GM23248 (cell line): ENCODE measurements at places on chromosomes 6 and 20.

- no peak overlapping the region for H3K4me3 ChIP-seq
- peak; percentile 43 for DNase-seq
- no peak overlapping the region for H3K27ac ChIP-seq
- 0 out of 2 replicates have a peak, but pooled peaks cover 3% of the 10 kb centered on the region for H3K36me3 ChIP-seq
- no peaks in the 10 kb centered on the region for H3K27me3 ChIP-seq
These were observed 55.0 kb downstream of the PDE7B start for GRCh38 chr6:135906542-135906941.

DNA sequence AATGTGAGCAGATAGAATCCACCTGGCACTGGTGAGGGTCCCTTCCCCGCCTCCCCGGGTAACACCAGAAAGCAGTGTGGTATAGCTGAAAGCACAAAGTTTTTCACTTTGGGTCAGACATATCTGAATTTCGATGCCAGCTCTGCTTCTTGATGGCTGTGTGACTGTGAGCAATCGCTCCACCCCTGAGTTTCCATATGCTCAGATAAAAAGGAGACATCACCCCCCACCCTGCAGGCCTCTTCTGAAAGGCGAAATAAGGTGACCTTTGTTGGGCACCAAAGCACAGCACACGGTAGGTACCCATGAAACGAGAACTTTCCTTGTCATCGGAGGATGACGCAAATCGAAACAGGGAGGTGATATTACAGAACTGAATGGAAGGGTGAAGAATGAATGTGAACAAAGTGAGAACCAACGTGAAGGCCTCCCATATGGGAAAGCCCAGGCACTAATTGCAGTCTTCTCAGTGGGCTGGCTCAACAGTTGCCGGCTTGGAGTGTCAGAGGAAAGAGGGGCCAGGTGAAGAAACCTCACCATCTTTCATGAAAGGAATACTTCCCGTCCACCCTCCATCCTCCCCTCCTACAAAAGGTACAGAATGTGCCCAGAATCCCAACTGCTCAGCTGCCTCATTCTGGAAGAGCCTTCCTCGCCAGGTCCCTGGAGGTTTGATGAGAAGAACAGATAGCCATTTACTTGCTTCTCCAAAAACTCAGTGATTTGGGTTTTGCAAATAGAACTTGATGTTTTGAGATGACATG, 61.8 kb downstream of the NFATC2 start:
- H3K27ac ChIP-seq, result no peak overlapping the region
- no peak for DNase-seq
- no peaks in the 10 kb centered on the region for H3K4me1 ChIP-seq

DNA sequence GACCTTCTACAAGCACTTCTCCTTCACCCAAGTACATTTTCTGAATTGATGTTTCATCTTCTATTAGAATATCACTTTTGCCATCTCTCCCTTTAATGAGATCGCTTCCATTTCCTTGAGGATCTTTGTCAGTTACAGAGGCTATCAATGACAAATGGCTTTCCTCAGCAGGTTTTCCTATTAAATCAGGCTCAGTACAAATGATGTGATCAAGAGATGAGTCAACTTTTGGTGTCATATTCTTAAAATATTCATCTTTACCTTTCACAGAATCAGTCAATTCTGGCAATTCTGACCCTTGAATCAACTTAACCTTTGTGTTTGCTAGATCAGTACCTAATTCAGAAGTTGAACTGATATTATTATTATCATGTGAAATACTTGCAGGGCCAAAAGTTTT, 37.3 kb downstream of the DST start:
- peaks cover 95% of the 10 kb centered on the region for H3K36me3 ChIP-seq
- no peaks in the 10 kb centered on the region for H3K27me3 ChIP-seq
- H3K4me1 ChIP-seq, result peaks cover 6% of the 10 kb centered on the region; the same call in 1 of the 2 replicates
- no peak overlapping the region for H3K27ac ChIP-seq

- H3K27me3 ChIP-seq, result no peaks in the 10 kb centered on the region
- no peaks in the 10 kb centered on the region for H3K36me3 ChIP-seq
- no peaks in the 10 kb centered on the region for H3K4me1 ChIP-seq
- H3K27ac ChIP-seq, result no peak overlapping the region
These were observed 21.2 kb upstream of the MEP1A start for GRCh38 chr6:46772016-46772415.

- no peaks in the 10 kb centered on the region for H3K4me1 ChIP-seq
- H3K27ac ChIP-seq, result no peak overlapping the region
- peak overlapping the region; percentile 59 for H3K4me3 ChIP-seq
- 0 out of 2 replicates have a peak, but pooled peaks cover 5% of the 10 kb centered on the region for H3K27me3 ChIP-seq
- peak; percentile 75 for DNase-seq
These were observed 12.1 kb downstream of the LGSN start for GRCh38 chr6:63307581-63308246.

DNA sequence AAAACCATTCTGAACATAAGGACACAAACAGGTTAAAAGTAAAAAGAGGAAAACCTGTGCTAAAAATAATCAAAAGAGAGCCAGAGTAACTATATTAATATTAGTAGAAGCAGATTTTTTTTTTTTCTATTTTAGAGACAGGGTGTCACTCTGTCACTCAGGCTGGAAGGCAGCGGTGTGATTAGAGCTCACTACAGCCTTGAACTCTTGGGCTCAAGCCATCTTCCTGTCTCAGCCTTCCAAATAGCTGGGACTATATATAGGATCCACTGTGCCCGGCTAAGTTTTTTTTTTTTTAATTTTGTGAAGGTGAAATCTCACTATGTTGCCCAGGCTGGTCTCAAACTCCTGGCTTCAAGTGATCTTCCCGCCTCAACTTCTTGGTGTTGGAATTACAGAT, 33.4 kb upstream of the PLN start:
- no peaks in the 10 kb centered on the region for H3K4me1 ChIP-seq
- H3K4me3 ChIP-seq, result no peak overlapping the region
- H3K27ac ChIP-seq, result no peak overlapping the region

DNA sequence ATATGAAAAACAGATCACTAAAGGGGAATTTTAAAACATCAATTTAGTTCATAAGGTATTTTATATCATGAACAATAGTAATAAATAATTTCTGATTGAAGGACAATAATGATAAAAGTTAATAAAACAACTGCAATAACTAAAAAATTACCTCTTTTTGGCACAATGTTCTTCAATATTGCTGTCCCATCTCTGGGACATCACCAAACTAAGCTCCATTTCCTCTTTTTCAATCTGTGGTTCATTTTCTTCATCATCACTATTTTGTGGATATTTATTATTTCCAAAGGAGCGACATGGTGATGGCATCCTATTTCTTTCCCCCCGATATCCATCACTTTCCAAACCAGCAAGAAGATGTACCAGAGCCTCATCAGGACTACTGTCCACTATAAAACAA, 103.2 kb downstream of the REV3L start:
- no peak overlapping the region for H3K4me3 ChIP-seq
- peaks cover 75% of the 10 kb centered on the region for H3K36me3 ChIP-seq
- DNase-seq, result no peak
- H3K27ac ChIP-seq, result no peak overlapping the region

GRCh38 chr6:43120944-43121913, 45.1 kb downstream of the PTK7 start:
- peak; percentile 99 for DNase-seq
- H3K4me3 ChIP-seq, result peak overlapping the region; percentile 58

GRCh38 chr20:20019123-20019522, 2.0 kb downstream of the NAA20 start:
- no peak for DNase-seq
- H3K27me3 ChIP-seq, result no peaks in the 10 kb centered on the region
- no peaks in the 10 kb centered on the region for H3K36me3 ChIP-seq
- H3K4me1 ChIP-seq, result peaks cover 20% of the 10 kb centered on the region
- H3K27ac ChIP-seq, result no peak overlapping the region

GRCh38 chr6:72863131-72863530, 241.3 kb downstream of the KCNQ5 start:
- peak overlapping the region; percentile 85; the same call in 1 of the 2 replicates for H3K27ac ChIP-seq
- H3K27me3 ChIP-seq, result no peaks in the 10 kb centered on the region
- no peak overlapping the region for H3K4me3 ChIP-seq

DNA sequence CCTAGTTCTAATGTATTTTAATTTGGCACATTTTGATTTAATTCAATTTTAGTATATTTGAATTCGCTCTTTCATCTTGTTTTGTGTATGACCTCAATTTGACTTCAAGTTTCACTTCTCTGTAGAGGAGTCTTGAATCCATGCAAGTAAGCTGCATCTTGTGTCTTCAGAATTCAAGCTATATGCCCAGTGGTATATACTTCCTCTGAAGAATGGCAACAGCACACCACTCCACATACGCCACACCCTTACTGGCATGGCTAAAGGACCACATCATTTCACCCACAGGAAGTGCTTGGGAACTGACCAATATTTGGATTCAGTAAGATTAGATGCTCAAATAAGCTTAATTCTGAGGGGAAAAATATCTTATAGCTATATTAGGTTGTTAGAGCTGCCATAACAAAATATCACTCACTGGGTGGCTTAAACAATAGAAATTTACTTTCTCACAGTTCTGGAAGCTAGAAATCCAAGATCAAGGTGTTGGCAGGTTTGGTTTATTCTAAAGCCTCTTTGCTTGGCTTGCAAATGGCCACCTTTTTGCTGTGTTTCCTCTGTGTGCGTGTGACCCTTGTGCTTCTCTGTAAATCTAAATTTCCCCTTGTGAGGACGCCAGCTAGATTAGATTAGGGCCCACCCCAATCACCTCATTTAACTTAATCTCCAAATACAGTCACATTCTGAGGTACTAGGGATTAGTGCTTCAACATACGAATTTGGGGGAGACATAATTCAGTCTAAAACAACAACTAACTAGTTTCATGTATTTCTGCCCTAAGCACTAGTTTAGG, 2.8 kb upstream of the ASF1A start:
- H3K4me1 ChIP-seq, result peaks cover 24% of the 10 kb centered on the region
- no peak overlapping the region for H3K4me3 ChIP-seq
- H3K27me3 ChIP-seq, result no peaks in the 10 kb centered on the region
- DNase-seq, result peak; percentile 26
- H3K36me3 ChIP-seq, result no peaks in the 10 kb centered on the region
- 0 out of 2 replicates have a peak overlapping the region, but pooled peaks have one; percentile 90 for H3K27ac ChIP-seq

DNA sequence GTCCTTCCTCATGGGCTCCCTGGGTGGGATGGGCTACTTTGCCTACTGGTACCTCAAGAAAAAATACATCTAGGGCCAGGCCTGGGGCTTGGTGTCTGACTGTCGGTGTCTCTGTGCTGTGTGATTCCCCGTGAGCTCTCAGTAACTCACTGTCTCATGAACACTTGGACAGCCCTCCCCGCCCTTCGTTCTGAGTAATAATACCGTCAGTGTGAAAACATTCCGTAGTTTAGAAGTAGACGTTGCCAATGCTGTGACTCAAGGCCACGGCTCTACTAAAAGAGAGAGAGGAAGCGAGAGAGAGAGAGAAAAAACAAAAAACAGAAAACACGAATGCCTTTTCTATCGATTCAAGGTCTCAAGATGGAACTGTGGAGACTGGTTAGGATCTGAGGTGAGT, 31.8 kb downstream of the FITM2 start:
- no peaks in the 10 kb centered on the region for H3K36me3 ChIP-seq
- no peaks in the 10 kb centered on the region for H3K27me3 ChIP-seq
- H3K27ac ChIP-seq, result no peak overlapping the region
- H3K4me1 ChIP-seq, result no peaks in the 10 kb centered on the region
- DNase-seq, result peak; percentile 68

- no peaks in the 10 kb centered on the region for H3K36me3 ChIP-seq
- H3K27me3 ChIP-seq, result no peaks in the 10 kb centered on the region
- peak overlapping the region; percentile 46; the same call in 1 of the 2 replicates for H3K4me3 ChIP-seq
- peak; percentile 78 for DNase-seq
These were observed 147.2 kb downstream of the DOK5 start for GRCh38 chr20:54622333-54623295.

DNA sequence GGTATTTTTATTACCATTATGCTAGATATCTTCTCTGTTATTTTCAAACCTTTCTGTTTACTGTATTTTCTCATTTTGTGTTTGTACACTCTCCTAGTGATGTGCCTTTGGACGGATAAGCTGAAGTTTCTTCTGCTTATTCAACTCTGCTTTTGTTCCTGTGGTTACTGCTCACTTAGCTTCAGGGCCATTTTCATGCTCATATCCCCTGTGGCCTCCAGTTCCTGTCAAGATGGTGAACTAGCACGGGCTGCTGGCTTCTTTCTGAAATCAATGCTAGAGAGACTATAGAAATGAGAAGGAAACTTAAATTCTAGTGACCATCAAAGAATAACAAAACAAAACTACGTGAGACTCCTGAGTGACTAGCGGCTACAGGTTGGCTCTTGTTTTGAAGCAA, 6.8 kb upstream of the CST8 start:
- DNase-seq, result no peak
- H3K4me3 ChIP-seq, result no peak overlapping the region
- H3K27ac ChIP-seq, result no peak overlapping the region
- H3K36me3 ChIP-seq, result no peaks in the 10 kb centered on the region

- no peaks in the 10 kb centered on the region for H3K36me3 ChIP-seq
- no peak overlapping the region for H3K4me3 ChIP-seq
- H3K27ac ChIP-seq, result no peak overlapping the region
- no peaks in the 10 kb centered on the region for H3K4me1 ChIP-seq
These were observed 23.2 kb upstream of the HSF2 start for GRCh38 chr6:122376246-122376645.

- H3K4me1 ChIP-seq, result peaks cover 15% of the 10 kb centered on the region
- H3K27ac ChIP-seq, result peak overlapping the region; percentile 91
These were observed 584 bp downstream of the LYRM4 start for GRCh38 chr6:5260111-5260620.

GRCh38 chr6:40822619-40823018, 216.4 kb downstream of the UNC5CL start:
- peaks cover 7% of the 10 kb centered on the region; the same call in 1 of the 2 replicates for H3K4me1 ChIP-seq
- no peaks in the 10 kb centered on the region; the same call in 1 of the 2 replicates for H3K27me3 ChIP-seq
- no peak overlapping the region for H3K27ac ChIP-seq
- H3K4me3 ChIP-seq, result no peak overlapping the region
